ENCODE measurements at places on chromosomes 2 and 18. TPM values are rescaled to one million over a fixed set of nuclear protein-coding genes. Genes with fewer than 3 reads are reported as not detected.

DNA sequence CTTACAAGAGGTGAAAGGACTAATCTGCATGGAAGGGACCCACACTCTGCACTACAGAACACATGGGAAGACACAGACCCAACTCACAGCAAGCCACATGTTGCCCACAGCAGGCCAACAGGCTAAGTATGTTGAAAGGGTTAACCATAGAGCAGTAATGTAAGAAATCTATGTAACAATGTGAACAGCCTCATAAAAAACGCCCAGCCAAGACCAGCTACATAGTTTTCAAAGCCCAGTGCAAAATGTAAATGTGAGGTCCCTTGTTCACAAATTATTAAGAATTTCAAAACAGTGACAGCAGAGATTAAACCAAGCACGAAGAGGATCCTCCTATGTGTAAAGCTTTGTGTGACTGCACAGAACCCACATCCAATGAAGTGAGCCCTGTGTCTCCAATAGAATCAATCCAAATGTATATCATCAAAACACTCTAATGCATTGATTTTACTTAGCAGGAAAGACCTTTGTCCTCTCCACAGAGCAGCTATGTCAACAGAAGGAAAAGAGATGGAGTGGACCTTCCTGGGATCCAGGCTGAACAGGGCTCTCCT, 210.1 kb downstream of the AGPS start:
- DNase-seq, result no peak

DNA sequence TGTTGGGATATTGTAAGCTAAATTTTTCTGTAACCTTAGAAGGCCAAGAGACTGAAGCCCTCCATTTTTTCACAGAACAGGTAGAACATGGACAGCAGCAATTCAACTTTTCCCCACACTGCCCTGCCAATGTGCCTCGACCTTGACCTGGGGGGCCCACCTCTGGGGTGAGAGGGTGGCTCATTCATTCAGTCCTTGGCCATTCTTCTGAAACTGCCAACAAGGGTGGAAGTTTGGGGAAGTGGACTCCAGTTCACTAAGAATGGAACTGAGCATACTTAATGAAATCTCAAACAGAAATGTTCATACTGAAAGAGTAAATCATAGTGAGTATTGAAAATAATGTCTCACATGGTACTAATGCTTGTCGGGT, 1.1 kb downstream of the EEF1B2 start:
- no peak for DNase-seq

DNA sequence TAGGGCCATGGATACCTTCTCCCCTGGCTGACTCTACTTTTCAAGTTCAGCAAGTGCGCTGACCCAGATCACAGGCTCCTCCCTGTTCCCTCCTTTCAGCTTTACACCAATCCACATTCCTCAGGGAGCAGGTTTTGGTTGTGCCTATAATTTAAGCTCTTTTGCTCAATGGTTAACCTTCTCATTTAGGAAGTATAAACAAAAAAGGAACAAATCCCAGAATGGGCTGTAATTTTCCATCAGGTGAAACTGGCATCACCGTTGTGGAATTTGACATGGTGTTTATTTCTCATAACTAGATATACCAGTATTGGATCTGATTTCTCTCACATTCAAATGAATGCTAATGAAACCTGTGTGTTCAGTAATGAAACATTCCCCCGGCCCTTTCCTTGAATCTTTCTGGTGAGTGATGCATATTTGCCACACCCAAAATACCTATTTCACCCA, 13.6 kb downstream of the STRN start:
- no peak for DNase-seq

DNA sequence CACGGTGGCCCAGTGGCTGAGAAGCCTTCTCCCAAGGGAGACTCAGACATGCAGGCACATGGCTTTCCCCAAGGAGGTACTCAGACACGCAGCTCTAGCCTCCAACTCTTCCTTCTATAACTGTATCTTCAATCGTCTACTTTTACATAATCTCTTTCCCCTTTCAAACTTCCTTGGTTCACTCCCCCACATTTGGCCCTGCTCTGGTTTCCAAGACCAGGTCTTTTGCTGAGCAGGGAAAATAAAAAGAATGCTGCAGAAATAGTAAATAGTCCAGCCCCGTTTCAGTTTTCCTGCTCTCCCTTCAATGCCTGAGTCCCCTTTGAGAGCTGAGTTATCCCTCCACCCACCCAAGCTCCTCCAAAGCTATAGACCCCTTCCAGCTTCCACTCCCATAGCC, 635.0 kb downstream of the ARHGAP15 start:
- DNase-seq, result no peak

DNA sequence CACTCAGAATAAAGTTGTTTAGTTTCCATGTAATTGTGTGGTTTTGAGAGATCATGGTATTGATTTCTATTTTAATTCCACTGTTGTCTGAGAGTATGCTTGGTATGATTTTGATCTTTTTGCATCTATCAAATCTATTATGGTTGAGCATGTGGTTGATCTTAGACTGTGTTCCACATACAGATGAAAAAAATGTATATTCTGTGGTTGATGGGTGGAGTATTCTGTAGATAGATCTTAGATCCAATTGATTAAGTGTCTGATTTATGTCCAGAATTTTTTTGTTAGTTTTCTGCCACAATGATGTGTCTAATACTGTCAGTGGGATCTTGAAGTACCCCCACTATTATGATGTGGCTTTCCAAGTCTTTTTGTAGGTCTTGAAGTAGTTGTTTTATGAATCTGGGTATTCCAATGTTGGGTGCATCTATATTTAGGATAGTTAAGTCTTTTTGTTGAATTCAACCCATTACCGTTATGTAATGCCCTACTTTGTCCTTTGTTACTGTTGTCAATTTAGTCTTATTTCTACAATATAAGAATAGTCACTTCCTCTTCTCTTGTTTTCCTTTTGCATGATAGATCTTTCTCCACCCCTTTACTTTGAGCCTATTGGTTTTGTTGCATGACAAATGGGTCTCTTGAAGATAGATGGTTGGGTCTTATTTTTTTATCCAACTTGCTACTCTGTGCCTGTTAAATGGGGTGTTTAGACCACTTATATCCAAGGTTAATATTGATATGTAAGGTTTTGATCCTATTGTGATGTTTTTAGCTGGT, 101.8 kb downstream of the TRABD2A start:
- DNase-seq, result no peak

DNA sequence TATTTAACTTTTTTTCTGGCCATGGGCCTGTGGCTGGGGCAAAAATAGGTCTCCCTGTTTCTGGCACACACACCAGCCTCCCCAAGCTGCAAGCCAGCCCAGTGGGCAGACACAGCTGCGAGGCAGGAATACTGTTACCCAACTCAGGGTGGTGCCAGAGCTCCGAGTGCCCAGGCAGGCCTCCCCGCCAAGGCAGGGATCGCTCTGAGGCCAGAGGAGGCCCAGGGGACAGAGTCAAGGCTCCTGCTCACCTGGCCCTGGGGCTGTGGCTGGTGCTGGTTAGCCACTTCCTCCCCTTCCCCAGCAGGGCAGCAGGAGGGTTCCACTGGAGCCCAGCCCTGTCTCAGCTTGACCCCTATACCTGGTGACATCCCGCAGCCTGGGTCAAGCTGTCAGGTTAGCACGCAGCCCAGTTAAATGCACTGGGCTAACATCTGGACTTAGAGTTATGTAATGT, 67.1 kb upstream of the EPAS1 start:
- DNase-seq, result no peak

The PCARE gene
- under 0.01 TPM for total RNA-seq

The SERPINB7 gene
- total RNA-seq, result 0.27 TPM

The LRRTM1 gene
- not detected for total RNA-seq

The SPC25 gene
- not detected for total RNA-seq

The ERFE gene
- 3.4 TPM for total RNA-seq
